Right renal pelvis (tissue), 4 donors: ENCODE measurements at places on chromosomes 11 and 22.

GRCh38 chr22:27842669-27843431, 41.3 kb upstream of the MN1 start:
- DNase-seq: no peak

GRCh38 chr11:67379061-67380058, 6.0 kb upstream of the CLCF1 start:
- DNase-seq: no peak

DNA sequence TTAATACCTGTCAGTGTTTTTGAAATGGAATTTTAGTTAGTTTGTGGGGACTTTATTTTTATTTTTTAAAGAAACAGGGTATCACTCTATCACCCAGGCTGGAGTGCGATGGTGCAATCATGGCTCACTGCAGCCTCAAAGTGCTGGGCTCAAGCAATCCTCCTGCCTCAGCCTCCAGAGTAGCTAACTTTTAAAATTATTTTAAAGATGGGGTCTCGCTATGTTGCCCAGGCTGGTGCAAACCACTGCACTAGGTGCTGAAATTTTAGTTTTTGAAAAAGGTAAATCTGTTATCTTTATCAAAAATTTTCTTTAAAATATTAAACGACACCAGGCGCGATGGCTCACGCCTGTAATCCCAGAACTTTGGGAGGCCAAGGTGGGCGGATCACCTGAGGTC, 42.6 kb downstream of the AMBRA1 start:
- no peak for DNase-seq

GRCh38 chr11:66335531-66336233, 552 bp downstream of the RIN1 start:
- DNase-seq: no peak

- no peak for DNase-seq
These were observed 97.8 kb downstream of the PKNOX2 start for GRCh38 chr11:125262194-125262829.

GRCh38 chr11:45052361-45052760, 94.1 kb upstream of the PRDM11 start:
- no peak for DNase-seq

DNA sequence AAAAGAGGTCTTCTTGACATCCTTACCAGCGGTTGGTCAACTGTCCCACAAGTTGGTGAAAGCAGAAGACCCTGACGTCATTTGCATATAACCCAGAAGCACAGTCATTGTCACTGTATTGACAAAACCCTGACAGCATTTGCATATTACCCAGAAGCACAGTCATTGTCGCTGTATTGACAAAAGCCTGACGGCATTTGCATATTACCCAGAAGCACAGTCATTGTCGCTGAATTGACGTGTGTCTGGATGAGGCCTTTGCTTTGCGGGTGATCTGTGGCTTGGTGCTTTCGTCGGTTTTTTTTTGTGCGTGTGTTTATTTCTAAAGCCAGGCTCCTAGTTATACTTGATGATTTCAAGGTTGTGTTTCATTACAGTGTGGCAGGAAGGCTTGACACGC, 1145.2 kb downstream of the BRD1 start:
- no peak for DNase-seq

- DNase-seq: no peak
These were observed 46.6 kb upstream of the RBFOX2 start for GRCh38 chr22:36075230-36075629.

DNA sequence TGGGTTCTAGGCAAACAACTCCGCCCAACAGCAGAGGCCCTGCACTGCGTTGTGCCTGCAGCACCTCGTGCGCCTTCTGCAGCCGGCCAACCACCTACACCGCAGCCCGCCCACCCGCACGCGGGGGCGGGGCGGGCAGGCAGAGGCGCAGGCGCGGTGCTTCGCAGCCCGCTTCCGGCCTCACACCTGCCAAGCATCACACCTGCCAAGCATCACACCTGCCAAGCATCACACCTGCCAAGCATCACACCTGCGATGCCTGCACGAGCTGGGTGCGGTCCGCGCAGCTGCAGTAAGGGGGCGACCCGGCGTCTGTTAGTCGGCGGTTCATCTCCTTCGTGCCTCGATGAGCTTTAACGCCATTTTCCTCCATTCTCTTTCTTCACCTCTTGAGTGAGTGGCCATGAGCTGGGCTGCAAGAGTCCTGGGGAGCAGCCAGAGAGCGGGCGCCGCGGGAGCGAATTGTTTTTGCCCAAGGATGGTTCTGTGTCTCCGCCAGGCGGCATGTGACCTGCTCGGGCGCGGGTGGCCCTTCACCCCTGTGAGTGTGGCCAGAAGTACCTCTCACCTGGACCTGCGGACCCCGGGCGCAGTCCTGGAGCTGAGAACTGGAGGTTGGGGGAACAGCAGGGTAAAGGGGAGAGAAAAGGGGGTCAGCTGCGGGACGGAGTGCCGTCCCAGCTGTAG, at the start of gene LDHAL6A:
Gene LDHAL6A, plus strand, starts transcription at position 171 of the 687 bp plus-strand sequence. CDS start 825 bp downstream, outside the sequence.
- no peak for DNase-seq

DNA sequence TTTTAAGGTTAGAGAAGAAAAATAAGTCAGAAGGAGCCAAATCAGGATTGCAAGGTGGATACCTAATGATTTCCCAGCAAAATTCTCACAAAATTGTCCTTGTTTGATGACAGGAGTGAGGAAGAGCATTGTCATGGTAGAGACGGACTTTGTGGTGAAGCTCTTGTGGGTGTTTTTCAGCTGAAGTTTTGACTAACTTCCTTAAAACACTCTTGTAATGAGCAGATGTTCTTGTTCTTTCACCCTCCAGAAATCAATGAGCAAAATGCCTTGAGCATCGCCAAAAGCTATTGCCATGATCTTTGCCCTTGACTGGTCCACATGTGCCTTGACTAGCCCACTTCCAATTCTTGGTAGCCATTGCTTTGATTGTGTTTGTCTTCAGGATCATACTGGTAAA, 20.0 kb downstream of the CALCB start:
- DNase-seq: no peak

- DNase-seq: no peak
These were observed 504.2 kb downstream of the SOX6 start for GRCh38 chr11:15852179-15852578.

- DNase-seq: no peak
These were observed 253.9 kb downstream of the LARGE1 start for GRCh38 chr22:33666279-33666960.

DNA sequence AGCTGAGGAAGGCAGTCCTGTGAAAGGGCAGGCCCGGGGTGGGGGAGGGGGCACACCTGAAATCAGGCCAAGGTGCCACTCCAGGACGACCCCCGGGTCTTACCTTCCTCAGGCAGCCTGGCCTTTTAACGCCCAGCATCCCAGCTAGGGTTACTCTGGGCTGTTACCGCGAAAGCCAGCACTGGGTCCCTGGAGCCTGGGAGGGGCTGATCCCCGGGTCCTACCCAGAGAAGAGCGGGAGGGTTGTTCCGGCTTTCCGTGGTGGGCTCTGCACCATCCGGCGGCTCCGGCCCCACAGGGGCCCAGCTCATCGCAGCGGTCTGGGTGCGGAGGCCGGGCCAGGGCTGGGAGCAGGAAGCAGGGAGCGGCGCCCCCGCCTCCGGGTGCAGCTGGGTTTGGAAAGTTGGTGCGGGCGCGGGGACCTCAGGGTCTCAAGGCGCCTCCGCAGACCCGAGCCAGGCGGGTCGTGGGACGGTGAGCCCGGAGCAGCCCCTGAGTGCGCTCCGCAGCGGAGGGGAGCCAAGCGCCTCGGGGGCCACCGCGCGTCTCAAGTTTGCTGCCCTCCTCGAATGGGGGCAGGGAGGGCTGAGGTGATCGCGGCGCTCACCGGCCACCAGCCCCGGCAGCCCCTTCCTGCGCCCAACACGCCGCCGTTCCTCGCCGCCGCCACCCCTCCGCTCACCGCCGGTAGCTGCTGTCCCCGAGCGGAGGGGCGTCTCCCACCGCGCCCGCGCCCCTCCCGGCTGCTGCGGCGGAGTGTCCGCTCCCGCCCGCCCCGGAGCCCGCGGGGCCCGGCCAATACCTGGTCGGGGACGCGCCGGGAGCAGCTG, 831 bp downstream of the CHST1 start:
- DNase-seq: no peak

DNA sequence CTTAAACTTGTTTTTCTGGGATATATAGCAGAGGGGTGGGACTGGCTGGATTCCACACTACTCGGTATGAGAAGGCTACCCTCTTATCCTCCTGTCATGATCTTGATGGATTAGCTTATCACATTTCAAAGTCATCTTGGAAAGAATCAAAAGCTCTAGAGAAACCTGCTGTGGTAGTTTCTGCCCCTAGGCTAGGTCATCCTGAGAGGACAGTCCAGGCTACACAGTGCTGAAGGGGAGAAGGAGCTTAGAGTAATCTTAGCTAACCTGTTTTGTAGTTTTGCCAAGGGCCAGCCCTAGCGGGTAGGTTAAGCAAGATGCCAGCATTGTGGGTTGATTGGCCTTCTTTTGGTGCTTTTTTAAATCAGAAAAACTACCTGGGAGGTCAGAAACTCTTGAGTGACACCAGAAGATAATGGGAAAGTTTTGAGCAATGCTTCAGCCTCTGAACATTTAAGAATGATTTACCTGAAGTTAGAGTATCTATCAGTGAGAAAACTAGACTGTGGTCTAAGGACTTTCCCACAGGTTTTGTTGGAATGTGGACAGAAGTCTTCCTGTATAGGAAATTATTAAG, 21.3 kb downstream of the PIWIL4 start:
- no peak for DNase-seq

DNA sequence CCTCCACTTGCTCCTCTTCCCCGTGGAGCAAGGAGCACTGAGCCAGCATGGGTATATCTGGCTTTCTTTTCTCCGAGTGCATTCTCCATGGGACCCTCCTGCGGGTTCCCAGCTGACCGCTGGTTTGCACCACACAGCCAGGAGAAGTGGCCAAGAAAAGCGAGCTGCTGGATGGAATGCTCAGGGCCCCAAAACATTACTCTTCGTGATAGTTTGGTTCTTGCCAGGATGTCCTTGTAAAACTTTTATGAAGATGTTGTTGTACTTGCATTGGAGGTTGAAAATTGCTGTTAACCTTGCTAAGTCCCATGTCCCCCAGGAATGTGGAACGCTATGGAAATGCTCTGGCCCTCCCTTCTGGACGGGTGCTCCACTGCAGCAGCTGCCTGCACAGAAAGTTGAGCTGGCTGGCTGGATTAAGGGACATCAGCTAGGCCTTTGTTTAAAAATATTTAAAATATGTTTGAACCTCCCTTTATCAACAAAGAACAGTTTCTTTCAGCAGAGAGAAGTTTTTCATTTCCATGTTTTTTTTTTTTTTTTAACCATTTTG, 68.7 kb downstream of the ZNRF3 start:
- no peak for DNase-seq

DNA sequence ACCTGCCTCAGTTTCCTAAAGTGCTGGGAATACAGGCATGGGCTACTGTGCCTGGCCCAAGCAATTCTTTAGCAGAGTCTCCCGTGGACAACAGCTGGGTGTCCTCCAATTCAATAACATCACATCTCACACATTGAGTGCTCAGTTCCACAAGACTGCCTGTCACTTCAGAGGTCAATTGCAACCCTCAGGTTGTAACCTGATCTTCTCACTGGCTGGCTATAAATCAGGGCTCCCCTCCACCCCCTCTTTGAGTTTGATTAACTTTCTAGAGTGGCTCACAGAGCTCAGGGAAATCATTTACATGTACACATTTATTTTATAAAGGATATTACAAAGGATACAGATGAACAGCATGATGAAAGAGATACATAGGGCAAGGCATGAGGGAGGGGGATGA, 68.1 kb downstream of the MCHR1 start:
- no peak for DNase-seq

GRCh38 chr11:105092256-105093239, 47.0 kb downstream of the CARD18 start:
- DNase-seq: no peak

- DNase-seq: no peak
These were observed 347.8 kb downstream of the MN1 start for GRCh38 chr22:27453725-27454124.

DNA sequence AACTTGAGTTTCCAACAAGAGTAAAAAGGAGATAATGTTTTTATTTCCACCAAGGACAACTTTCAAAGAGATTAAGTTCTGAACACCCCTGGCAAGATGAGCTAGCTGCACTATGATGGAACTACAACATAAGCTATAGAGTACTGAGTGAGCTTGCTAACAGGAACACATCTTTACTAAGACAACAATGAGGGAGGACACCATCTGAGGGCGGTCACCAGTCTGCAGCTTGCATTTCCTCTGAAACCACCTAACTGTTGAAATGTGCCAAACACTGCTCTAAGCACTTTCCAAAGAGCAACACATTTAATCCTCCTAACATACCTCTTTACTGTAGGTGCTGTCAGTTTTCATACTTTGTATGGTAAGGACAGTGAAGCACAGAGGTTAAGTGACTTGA, 68.4 kb downstream of the TCF20 start:
- no peak for DNase-seq

- DNase-seq: no peak
These were observed 25.9 kb upstream of the ATXN10 start for GRCh38 chr22:45645526-45646414.

DNA sequence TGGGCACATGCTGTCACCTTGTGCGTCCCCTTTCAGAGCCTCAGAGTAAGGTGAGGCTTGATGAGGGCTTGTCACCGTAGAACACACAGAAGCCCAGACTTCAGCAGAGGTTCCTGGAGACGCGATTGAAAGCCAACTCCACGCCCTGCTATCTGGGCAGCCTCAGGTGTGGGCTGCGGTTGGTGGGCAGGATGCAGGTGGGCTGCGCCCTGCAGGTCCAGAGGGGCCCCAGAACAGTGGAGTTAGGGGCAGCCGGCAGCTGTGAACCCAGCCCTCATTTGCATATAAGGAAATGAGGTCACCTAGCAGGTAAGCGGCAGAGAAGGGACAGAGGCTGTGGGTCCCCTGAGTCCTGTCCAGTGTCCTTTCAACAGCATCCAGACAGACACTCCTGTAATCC, 15.4 kb downstream of the PHLDA2 start:
- DNase-seq: no peak

DNA sequence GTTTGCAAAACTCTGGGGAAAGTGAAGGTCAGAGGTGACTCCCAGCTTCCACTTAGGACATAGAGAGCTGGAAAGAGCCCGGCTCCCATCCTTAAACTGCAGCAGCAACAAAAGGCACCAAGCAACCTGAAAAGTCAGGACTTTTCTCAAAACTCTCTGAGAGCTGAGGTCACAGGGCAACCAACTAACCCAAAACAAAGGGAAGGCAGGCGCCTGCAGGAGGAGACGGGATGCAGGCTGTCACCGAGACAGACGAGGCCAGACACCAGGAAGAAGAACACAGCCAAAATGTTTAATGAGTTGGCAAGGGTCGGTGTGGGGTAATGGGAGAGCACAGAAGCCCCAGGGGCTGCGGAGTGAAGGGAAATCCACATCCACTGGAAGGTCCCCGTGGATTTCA, 19.9 kb downstream of the ASCL2 start:
- no peak for DNase-seq

- DNase-seq: no peak
These were observed 27.7 kb downstream of the DNAJC24 start for GRCh38 chr11:31397239-31397834.

DNA sequence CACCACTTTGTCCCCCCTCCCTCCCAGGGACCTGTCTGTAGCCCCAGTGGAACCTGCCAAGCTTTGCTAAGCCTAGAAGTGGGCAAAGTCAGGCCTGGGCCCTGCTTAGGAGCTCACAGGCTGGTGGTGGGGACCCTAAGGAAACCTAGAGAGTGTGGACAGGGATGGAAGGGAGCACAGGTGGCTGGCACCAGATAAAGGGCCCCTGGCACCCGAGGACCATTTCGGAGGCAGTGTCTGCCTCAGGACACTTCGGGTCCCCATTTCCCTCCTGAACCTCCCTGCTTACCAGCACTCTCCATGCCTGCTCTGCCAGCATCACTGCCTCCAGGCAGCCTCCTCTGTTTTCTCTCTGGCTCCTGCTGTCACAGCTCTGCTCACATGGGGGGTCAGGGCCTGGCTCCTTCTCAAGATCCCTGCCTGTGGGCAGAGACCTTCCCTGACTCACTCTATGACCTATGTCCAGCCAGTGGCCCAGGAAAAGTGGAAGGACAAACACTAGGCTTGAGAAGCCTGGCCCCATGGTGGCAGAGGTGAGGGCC, 13.6 kb upstream of the OMP start:
- no peak for DNase-seq
